ENCODE measurements at places on chromosomes 3 and 15.

- DNase-seq = no peak
These were observed 716.5 kb upstream of the GOLIM4 start for GRCh38 chr3:168812234-168812633.

GRCh38 chr3:51386159-51386851 lies 1.2 kb downstream of the MANF start:
- no peak for DNase-seq

- DNase-seq = no peak
These were observed 14.7 kb downstream of the FHIT start for GRCh38 chr3:61236556-61236955.

- no peak for DNase-seq
These were observed 52.9 kb upstream of the SLCO2A1 start for GRCh38 chr3:134082582-134082981.

- no peak for DNase-seq
These were observed 25.8 kb downstream of the COLQ start for GRCh38 chr3:15495461-15496340.

DNA sequence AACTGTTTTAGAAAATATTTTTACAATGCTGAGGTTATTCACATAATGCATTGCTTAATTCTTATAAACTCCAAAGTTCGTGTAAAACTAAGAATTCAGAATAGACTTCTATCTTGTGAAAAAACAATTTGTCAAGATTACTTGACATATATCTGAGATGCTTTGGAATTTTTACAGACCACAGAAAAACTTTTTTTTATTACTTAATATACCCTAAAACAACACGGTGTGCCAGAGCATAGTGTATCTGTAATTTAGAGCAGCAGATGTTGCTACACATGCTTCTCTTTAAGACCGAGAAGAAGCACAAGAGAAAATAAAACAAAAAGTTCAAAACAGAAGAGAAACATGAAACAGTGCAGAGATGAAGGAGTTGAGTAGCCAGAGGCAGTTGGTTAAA lies 26.4 kb downstream of the ASB7 start:
- no peak for DNase-seq

DNA sequence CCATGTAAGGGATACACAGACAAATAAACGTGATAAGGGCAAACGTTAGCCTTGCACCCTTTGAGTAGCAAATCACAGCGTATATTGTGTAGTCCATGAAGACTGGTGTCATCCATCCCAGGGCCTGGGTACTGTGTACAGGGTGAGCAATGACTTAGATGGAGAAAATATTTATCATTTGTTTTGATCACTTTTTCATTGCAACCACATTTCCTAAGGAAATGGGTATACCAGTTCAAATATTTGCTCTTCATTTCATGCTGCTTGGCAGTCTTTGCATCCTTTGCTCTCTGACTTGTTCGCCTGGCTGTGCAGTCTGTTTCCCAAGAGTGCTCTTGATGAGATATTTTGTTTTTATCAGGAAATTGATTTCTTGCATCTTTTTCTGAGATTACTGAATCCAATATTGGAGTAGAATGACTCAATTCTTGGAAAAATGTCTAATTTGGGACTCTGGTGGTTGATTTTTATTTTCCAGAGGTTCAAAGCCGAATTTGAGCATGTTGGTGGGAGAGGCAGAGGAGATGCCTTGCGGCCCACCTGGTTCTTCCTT lies 424.6 kb upstream of the SEMA6D start:
- no peak for DNase-seq

- DNase-seq = no peak
These were observed 82.8 kb downstream of the PCSK6 start for GRCh38 chr15:101406526-101407195.

GRCh38 chr3:59180006-59180405 lies 130.2 kb upstream of the CFAP20DC start:
- no peak for DNase-seq

DNA sequence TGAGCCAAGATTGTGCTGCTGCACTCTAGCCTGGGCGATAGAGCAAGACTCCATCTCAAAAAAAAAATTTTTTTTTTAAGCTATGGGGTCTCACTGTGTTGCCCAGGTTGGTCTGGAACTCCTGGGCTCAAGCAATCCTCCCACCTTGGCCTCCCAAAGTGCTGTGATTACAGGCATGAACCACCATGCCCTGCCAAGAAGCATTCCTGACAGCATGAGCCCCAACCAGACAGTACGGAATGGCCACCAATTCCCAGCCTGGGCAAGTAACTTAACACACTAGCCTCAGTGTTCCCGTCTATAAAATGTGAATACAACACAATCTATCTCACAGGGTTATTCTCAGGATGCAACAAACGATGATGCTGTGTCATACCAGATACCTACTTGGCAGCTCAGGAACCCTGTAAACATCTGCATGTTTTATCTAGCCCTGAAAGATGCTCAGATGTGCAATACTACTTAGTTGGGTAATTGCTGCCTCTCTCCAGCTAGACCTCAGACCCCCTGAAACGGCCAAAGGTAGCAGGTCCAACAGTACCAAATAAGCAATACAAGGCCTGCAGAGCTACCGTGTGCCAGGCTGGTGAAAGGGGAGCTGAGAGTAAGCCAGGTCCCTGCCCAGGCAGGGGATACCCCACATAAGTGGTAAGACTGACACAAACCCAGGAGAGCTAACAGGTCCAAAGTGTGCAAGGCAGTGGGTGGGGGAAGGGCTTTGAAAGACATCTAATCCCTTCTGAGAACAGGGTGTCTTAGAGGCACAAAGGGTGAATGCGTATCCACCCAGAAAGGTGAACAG lies 1.9 kb downstream of the TKT start:
- DNase-seq = no peak

GRCh38 chr3:167864552-167864874 lies 129.0 kb downstream of the SERPINI1 start:
- no peak for DNase-seq

DNA sequence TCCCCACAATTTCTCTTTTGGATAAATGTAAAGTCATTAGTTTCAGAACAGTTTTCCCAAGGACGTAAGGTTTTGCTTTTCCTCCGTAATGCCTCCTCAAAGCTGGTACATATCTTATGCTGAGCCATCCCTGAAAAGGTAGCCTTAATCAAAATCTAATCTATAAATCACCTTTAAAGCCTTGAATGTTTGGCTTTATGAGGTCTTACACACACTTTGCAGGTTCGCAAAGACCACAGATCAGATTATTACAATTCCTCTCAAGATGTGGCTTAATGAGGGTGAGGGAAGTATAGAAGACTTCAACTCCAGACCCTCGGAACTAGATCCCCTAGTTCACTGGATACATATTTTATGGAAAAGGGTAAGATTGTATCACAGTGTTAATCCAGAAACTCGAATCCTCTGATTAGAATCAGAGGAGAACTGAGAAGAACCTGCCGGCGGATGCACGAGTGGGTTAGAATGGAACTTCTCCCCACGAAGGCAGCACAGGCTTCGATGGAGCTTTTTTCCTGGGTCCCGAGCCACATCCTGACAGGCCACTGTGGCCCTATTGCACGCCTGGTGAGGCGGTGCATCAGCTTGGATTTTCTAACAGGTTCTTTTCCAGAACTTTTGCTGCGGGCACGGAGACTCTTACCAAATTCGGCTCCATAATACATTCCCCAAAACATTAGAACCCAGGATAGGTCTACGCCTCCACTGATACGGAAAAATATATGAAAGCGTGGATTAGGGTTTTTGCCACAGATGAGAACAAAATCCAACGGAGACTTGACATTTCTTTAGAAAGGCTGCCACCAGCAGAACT lies 1.2 kb downstream of the CTXND1 start:
- DNase-seq = no peak

Data from effector CD4-positive, alpha-beta T cell (primary cell).